ENCODE measurements at places on chromosomes 12 and 14.

- peak; percentile 27 for DNase-seq
Measured at GRCh38 chr12:93741659-93742109, 64.5 kb downstream of the CRADD start.

DNA sequence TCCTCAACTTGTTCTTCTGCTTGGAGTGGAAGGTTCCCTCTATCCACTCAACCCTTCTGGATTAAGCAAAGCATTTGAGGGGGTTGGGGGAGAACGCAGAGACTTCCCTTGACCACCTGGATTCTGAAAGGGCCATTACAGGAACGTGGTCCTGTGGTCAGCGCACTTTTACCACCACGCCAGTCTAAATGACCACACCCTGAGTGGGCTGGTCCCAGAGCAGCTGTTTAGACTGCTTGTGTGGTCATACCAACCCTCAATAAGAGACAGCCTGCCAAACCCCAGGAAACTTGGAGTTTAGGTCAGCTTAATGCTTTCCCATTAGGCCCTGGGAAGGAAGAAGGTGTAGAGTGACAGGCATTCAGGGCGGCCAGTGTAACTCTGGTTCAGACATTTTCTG lies 165.5 kb upstream of the ATP2B1 start:
- no peak for DNase-seq

- no peak for DNase-seq
Measured at GRCh38 chr12:47721431-47721973, 3.8 kb downstream of the ENDOU start.

DNA sequence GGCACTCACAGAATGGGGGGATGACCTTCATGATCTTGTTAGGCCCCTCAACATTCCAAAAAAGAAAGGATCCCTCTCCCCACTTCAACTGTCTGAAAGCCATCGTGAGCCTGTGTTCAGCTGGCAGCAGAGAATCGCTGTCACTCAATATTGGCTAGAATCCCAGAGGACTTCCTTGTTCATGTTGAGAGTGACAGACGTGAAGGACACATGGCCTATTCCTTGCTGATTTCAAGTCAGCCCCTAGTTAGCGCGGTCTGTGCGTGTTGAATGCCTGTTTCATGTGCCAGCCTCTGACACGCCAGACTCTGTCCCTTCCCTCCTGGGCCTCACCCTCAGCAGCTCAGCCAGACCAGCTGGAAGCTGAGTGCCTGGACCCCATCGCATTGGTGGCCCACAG lies 43.1 kb downstream of the DNAH10 start:
- DNase-seq = no peak

DNA sequence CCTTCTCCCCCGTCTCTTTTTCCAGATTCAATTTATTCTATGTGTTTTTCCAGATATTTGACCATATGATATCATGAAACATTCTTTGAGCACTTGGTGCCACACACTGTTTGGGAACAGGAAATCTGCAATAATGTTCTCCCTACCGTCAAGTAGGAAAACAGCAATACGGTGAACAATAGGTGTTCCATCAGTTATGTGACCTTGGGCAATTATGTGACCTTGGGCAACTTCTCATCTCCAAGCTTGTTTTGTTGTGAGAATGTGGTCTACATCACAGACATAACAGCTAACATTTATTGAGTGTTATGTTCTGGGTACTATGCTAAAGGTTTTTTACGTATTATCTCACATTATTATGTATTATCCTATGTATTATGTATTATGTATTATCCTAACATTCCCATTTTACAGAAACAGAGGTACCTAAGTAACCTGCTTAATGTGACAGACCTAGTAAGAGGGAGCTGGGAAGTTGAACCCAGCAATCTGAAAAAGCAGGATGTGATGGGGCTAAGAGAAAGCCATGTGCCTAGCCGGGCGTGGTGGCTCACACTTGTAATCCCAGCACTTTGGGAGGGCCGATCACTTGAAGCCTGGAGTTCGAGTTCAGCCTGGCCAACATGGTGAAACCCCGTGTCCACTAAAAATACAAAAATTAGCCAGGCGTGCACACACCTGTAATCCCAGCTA lies 1.2 kb upstream of the NEK9 start:
- no peak for DNase-seq

All from fibroblast of gingiva (primary cell).